ENCODE measurements at places on chromosomes 4 and X. TPM values are rescaled to one million over a fixed set of nuclear protein-coding genes. Genes with fewer than 3 reads are reported as not detected.

GRCh38 chr4:164442180-164442579, 311.8 kb upstream of the SMIM31 start:
- no peaks in the 10 kb centered on the region for H3K27me3 ChIP-seq
- H3K27ac ChIP-seq, result no peak overlapping the region

- no peaks in the 10 kb centered on the region for H3K36me3 ChIP-seq
- DNase-seq, result no peak
- no peak overlapping the region for H3K27ac ChIP-seq
- no peak overlapping the region for H3K4me3 ChIP-seq
Observed at GRCh38 chr4:123412091-123412505, 15.5 kb downstream of the SPRY1 start.

GRCh38 chr4:5969777-5970176, 48.5 kb downstream of the C4orf50 start:
- H3K27ac ChIP-seq, result no peak overlapping the region
- H3K27me3 ChIP-seq, result peaks cover 66% of the 10 kb centered on the region
- no peaks in the 10 kb centered on the region for H3K4me1 ChIP-seq
- no peak overlapping the region for H3K4me3 ChIP-seq

- peak overlapping the region; percentile 97 for H3K27ac ChIP-seq
- peak; percentile 94 for DNase-seq
- H3K27me3 ChIP-seq, result no peaks in the 10 kb centered on the region
- peak overlapping the region; percentile 73 for H3K4me3 ChIP-seq
- no peaks in the 10 kb centered on the region for H3K36me3 ChIP-seq
Observed at GRCh38 chrX:109537324-109537665, 651 bp downstream of the NXT2 start.

DNA sequence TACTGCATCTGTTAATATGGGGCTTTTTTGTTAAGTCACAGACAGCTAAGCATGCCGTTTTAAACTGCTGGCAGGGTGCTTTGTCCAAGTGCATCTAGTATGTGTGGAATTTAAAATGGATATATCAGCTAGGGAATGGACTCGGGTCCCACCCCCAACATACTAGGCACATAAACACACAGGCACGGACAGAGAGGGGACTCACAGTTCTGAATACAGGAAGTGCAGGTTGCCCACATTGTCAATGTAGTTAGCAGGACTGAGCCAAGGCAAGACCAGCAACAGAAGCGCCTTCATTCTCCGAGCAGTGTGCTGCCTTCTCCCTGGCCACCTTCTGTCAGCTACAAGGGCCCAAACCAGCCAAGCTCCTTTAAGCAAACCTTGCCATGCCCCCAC, 33.6 kb downstream of the LNX1 start:
- H3K36me3 ChIP-seq, result no peaks in the 10 kb centered on the region
- H3K27me3 ChIP-seq, result no peaks in the 10 kb centered on the region
- H3K4me3 ChIP-seq, result no peak overlapping the region
- no peaks in the 10 kb centered on the region for H3K4me1 ChIP-seq
- no peak overlapping the region for H3K27ac ChIP-seq

GRCh38 chr4:31545755-31546154, 825.6 kb downstream of the PCDH7 start:
- H3K36me3 ChIP-seq, result no peaks in the 10 kb centered on the region
- H3K27me3 ChIP-seq, result no peaks in the 10 kb centered on the region
- DNase-seq, result no peak
- H3K4me1 ChIP-seq, result no peaks in the 10 kb centered on the region
- H3K4me3 ChIP-seq, result no peak overlapping the region

DNA sequence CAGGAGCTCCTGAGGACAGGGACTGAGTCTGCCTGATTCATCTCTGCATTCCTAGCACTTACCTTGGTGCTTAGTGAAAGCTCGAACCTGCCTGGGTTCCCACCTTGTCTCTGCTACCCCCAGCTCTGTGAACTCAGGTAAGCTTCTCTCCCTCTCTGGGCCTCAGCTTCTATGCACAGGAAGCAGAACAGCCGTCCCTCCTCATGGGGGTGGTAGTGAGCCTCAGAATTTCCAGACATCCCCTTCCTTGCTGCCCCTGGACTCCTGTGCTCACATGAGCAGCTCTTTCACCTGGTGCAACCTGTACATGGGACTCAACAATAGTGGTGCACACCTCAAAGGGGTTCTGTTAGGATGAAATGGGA, 50.8 kb downstream of the HTRA3 start:
- no peak overlapping the region for H3K4me3 ChIP-seq
- no peaks in the 10 kb centered on the region for H3K36me3 ChIP-seq
- no peak for DNase-seq
- no peaks in the 10 kb centered on the region for H3K27me3 ChIP-seq
- peaks cover 15% of the 10 kb centered on the region for H3K4me1 ChIP-seq

DNA sequence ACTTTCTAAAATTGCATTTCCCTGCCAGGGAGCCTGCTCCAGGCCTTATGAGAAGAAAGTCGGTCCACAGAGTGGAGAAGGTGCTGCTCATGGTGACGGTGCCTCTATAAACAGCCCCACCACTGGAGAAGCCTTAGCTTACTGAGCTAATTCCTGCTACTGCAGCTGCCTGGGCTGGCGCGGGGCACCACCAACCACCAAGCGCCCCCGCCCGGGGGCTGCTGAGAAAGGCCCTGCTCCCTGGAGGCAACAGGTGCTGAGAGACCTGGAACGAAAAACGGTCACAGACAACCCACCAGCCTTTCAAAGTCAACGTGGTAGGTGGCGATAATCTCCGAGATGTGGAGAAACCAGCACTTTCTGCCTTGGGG, 2.9 kb downstream of the HCFC1 start:
- H3K4me3 ChIP-seq, result no peak overlapping the region
- H3K4me1 ChIP-seq, result peaks cover 4% of the 10 kb centered on the region
- H3K27me3 ChIP-seq, result no peaks in the 10 kb centered on the region
- no peak for DNase-seq

DNA sequence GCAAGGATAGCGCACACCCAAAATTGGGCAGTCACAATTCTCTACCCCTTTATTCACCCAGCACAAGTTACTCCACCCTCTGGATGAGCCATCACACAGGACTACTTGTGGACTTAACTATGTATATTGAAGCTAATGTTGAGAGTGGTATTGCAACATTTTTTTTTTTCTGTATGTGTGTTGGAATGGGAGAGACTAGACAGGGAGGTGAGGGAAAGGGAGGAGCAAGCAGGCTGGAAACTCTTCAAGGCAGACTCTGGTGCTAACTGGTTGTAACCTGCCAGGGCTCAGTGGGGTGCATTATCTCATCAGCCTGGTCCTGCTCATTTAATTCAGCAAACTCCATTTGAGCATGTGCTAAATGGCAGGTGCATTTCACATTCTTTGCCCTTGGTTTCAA, 18.4 kb upstream of the CWH43 start:
- no peaks in the 10 kb centered on the region for H3K27me3 ChIP-seq
- no peak for DNase-seq
- H3K4me3 ChIP-seq, result no peak overlapping the region
- peaks cover 43% of the 10 kb centered on the region for H3K4me1 ChIP-seq

DNA sequence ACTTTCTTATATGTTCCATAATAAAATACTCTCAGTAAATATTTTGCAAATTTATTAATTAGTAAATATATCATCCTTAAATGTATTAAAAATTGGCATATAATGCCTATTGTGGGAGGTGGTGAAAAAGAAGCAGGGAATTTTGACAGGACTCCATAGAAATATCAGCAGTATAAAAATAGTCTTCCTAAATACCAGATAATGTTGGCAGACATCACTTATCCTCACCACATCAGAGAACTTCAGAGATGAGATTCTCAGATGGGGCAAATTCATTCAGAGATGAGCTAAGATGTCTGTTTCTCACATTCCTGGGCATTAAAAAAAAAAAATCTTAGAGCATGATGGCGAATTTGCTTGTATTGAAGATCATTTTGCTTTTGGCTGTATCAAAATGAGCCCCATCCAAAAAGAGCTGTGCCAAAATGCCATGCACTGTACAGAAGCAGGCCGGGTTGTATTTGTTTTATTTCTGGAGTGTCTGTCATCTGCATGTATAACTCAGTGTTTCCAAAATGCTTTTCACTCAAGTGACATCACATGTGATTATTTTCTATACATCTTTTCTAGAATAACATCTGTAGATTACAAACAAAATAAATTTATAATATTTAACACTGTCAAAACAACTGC, 41.7 kb downstream of the ATP8A1 start:
- no peaks in the 10 kb centered on the region for H3K4me1 ChIP-seq
- no peak overlapping the region for H3K27ac ChIP-seq
- H3K36me3 ChIP-seq, result no peaks in the 10 kb centered on the region
- DNase-seq, result no peak

DNA sequence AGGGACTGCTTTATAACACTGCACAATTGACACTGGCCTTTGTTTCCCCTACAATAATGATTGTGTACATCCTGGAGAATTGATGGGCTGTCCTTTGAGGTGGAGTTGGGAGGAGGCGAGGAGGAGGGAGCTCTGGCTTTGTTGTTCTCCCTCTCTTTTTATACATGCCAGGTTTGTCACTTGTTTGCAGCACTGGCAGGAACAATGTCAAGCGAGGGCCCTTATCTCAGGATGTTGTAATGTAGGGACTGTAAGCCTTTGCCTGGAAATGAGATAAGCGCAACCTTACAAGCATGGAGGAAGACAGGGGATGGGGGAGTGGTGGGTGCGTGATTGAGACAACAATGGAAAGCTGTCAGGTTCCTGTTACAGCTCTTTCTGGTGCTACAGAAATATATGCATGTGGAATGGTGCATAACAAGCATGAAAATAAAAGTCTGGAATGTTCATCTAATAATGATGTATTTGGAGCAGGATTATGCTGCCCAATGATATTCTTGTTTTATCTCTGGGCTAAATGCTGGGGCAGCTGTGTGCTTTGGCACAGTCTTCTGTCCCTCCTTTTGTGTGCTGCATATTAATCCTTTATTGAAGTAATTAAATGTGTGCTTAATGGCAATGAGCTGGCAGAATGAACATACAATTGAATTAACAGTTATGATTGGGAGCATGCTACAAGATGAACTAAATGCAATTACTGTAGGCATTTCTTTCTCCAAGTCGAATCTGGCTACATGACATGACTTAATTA, 294.4 kb downstream of the GPAT3 start:
- H3K27ac ChIP-seq, result no peak overlapping the region
- H3K36me3 ChIP-seq, result no peaks in the 10 kb centered on the region
- H3K4me1 ChIP-seq, result no peaks in the 10 kb centered on the region
- DNase-seq, result no peak
- no peaks in the 10 kb centered on the region for H3K27me3 ChIP-seq
- no peak overlapping the region for H3K4me3 ChIP-seq

GRCh38 chrX:119411959-119412358, 12.8 kb downstream of the SLC25A43 start:
- H3K4me3 ChIP-seq, result no peak overlapping the region
- no peak overlapping the region for H3K27ac ChIP-seq
- DNase-seq, result peak; percentile 14
- peaks cover 2% of the 10 kb centered on the region for H3K36me3 ChIP-seq
- no peaks in the 10 kb centered on the region for H3K27me3 ChIP-seq
- H3K4me1 ChIP-seq, result peaks cover 31% of the 10 kb centered on the region

- H3K36me3 ChIP-seq, result no peaks in the 10 kb centered on the region
- peaks cover 22% of the 10 kb centered on the region for H3K4me1 ChIP-seq
- H3K4me3 ChIP-seq, result no peak overlapping the region
- no peak for DNase-seq
- H3K27ac ChIP-seq, result no peak overlapping the region
Observed at GRCh38 chrX:123834116-123834515, 25.7 kb upstream of the XIAP start.

DNA sequence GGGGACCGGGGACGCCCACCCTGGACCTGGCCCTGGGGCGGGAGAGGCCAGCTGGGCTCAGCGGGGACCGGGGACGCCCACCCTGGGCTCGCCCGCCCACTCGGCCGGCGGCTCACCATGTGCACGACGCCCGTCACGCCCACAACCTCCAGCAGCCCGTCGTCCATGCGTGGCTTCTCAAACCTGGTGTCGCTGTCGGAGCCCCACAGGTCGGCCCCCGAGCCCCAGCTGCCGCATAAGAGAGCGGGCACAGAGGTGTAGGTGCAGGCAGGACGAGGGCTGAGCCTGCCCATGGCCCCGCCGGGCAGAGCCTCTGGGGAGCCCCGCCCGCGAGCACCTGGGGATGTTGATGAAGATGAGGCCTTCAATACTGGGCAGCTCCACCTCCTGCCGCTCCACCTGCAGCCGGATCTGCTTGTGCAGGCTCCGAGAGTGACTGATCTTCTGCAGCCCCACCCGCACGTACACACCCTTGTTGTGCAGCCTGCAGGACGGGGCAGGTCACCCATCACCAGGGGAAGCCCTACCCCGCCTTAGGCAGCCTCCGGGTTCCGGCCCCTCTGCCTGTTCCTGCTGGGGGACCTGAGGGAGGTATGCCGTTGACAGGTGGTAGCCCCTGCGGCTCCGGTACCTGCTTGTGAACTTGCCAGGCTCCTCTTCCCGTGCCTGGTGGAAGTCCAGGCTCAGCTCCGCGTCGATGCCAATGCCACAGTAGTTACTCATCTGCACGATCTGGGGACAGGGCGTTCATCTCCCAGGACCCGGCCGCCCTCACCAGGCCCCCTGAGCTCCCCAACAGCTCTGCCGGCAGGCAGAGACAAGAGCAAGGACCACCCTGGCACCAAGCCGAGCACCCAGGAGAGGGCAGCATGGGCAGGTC, 11.8 kb downstream of the DGKQ start:
- no peak overlapping the region for H3K27ac ChIP-seq
- DNase-seq, result no peak
- H3K27me3 ChIP-seq, result no peaks in the 10 kb centered on the region
- H3K4me3 ChIP-seq, result no peak overlapping the region
- no peaks in the 10 kb centered on the region for H3K36me3 ChIP-seq
- H3K4me1 ChIP-seq, result no peaks in the 10 kb centered on the region

TRIML1 gene
- total RNA-seq, result not detected

SLC16A2 gene
- not detected for total RNA-seq

CENPVL2 gene
- not detected for total RNA-seq

UXT gene
- total RNA-seq, result 53.8 TPM

DCAF4L1 gene
- 0.23 TPM for total RNA-seq

XAGE2 gene
- total RNA-seq, result not detected

All from PC-9 (cell line).